ENCODE measurements at places on chromosomes 5 and 9.

DNA sequence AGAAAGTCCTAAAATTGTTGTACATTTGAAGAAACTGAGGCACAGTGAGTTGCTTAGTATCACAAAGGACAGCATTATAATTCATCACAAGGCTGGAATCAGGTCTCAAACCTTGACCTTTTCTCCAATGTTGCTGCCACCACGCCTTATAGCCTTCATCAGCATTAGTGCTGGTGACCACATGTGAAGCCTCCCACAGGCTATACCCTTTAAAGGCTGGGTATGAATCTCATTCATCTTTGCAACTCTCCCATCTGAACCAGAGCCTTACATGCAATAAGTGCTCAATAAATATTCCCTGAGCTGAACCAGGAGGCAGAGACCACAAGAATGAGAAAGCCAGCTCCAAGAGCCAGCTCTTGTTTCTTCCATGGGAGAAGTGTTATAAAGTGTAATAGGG, 104.7 kb downstream of the SPOCK1 start:
- no peak for DNase-seq

GRCh38 chr5:80703747-80704146, 49.0 kb upstream of the DHFR start:
- DNase-seq: no peak

GRCh38 chr5:9972059-9972458, 277.6 kb downstream of the ATPSCKMT start:
- no peak for DNase-seq

- no peak for DNase-seq
Observed at GRCh38 chr5:172145870-172146747, 41.9 kb downstream of the STK10 start.

DNA sequence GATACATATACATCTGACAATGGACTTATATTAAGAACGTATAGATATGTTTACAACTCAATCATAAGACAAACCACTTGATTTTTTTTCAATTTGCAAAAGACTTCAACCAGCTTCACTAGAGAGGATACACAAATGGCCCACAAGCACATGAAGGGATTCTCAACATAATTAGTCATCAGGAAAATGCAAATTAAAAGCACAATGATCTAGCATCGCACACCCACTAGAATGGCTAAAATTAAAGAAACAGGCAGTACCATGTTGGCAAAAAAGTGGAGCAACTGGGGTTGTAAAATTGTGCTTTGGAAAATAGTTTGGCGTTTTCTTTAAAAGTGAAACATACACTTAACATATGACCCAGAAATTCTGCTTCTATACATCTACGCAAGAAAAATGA, 80.0 kb upstream of the TRIO start:
- DNase-seq: no peak

- no peak for DNase-seq
Observed at GRCh38 chr9:137719194-137719593, 100.4 kb downstream of the EHMT1 start.

DNA sequence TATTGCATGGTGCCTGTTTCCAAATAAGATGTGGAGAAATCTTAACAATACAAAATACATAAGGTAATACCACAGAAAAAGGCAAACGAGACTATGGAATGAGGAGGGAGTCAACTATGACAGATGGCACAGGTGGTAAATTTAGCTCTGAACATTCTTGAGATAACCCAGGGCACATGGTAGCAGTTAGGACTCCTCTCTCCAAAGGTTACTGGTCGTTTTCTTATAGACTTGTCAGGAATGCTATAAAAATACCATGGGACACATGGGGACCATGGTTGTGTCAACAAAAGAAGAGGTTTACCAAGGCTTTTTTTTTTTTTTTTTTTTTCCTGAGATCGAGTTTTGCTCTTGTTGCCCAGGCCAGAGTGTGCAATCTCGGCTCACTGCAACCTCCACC, 209.4 kb upstream of the RFX3 start:
- no peak for DNase-seq

GRCh38 chr9:134590240-134591081, 51.1 kb upstream of the COL5A1 start:
- DNase-seq: no peak

DNA sequence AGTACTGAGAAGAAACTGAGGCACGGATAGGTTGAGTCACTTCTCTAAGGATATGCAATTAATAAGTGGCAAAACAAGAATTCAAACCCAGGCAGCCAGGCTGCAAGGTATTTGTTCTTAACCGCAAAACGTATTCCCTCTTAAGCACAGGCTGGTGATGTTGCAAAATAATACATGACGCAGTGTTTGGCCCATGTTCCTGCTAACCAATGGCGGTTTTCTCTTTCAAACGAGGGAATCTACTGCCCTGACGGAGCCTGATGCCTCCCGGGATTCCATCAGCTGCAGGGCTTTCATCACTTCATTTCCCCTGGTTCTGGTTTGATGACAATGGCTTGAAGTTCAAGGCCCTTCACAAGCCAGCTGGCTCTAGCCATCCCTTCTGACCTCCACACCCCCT, 154.8 kb downstream of the SLIT3 start:
- DNase-seq: no peak

DNA sequence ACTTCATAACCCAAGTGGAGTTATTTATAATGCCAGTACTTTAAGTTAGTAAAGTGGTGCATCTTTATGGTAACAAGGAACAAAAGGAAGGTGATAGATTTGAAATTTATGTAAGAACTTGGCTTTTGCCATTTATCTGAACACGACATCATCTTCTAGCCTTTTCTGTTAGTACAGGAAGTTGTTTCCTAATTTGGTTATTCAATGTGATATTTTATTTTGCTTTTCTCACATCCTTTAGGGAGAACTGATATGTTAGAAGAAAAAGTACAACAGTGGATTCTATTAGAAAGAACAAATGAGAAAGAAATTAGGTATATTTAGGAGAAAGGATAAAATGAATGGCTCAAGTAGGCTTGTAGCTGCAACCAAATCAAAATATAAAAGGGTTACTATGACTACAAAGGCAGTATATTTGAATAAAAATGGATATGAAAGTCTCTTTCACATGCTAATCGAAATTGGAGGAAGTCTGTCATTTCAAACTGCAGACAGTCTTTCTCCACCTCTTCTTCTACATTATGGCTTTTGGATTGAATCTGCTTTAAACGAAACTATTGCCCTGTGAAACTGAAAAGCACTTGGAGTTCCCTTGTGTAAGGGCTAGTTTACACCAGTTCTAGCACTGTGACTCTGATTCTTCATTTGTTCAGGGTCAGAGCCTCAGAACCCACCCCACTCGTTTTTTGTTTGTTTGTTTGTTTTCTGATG, 18.5 kb upstream of the SLC24A2 start:
- DNase-seq: no peak

DNA sequence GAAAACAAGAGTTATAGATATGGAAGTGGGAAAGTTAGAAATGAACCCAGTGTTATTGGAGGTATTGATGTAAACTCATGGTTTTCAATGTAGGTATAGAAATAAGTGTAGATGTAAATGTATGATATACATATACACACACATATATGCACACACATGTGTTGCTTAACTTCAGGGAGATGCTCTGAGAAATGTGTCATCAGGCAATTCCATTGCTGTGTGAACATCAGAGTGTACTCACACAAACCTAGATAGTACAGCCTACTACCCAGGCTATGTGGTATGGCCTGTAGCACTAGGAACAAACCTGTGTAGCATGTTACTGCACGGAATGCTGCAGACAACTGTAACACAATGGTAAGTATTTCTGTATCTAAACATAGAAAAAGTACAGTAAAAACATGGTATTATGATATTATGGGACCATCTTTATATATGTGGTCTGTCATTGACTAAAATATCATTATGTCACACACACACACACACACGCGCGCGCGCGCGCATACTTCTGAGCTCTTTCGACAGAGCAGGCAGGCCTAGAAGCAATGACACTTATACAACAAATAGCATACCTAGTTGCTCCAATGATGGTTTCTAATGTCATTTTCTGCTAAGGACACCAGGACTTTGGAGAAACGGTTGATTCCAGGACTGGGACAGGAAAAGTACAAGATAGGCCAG, 86.6 kb downstream of the MACROH2A1 start:
- no peak for DNase-seq

GRCh38 chr5:61076626-61077025, 85.6 kb downstream of the SMIM15 start:
- no peak for DNase-seq

- peak; percentile 5 for DNase-seq
Observed at GRCh38 chr5:139690064-139690802, 42.1 kb downstream of the CXXC5 start.

DNA sequence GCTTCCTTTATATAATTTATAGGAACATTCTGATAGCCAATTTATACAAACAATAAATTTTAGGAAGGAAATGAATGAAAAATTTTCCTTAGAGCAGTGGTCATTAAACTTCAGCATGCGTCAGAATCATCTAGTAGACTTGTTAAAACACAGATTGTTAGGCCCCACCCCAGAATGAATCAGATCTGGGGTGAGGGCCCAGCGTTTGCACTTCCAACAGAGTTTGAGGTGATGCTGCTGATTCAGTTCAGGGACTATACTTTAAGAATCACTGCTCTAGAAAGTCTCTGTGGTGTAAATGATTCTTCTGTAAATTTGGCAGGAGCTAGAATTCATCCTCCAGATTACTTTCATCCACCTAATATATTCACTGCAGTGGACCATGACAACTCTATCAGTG, 80.4 kb downstream of the SLC12A2 start:
- DNase-seq: no peak

- peak; percentile 51 for DNase-seq
Observed at GRCh38 chr9:110427497-110428104, 89.9 kb upstream of the TXNDC8 start.

DNA sequence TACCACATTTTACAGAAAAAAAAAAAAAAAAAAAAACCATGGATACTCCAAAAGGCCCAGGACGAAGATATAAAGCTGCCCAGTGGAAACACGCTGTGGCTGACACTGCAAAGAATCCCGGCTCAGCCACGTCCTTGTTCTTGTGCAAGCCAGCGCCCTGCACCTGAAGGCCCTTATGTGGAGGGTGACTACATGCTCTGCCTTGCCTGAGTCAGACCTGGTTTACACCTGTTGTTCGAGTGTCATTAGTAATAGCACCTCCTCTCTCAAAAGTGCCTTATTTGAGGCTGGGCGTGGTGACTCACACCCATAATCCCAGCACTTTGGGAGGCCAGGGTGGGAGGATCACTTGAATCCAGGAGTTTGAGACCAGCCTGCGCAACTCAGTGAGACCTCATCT, 54.3 kb upstream of the ZSWIM6 start:
- DNase-seq: no peak

DNA sequence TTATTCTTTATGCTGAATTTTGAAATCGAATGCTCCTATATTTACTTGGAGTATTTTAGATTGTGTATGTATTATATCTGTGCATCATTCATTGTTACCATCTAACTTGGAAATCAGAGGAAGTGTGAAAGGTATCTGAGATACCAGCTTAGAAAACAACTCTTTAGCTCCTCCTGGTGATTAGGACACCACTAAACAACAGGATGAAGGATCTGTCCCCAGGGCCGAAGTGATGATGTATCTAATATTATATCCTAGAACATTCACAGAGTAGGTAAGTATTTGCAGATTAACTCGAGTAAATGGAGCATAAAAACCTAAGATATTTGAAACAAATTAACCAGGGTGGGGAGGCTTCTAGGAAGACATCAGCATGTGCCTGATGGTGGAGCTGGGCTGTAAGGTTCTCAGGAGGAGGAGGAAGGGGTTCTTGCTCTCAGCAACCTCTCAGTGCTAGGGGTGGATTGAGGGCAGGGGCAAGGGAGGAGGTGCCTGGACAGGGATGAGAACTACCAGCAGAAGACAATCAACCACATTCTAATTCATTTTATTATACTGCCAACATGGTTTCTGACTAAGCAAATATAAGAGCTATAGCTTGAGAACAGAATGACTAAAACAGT, 2.6 kb upstream of the NFIL3 start:
- DNase-seq: peak; percentile 33

- DNase-seq: no peak
Observed at GRCh38 chr5:124056326-124056990, 544.5 kb downstream of the CSNK1G3 start.

DNA sequence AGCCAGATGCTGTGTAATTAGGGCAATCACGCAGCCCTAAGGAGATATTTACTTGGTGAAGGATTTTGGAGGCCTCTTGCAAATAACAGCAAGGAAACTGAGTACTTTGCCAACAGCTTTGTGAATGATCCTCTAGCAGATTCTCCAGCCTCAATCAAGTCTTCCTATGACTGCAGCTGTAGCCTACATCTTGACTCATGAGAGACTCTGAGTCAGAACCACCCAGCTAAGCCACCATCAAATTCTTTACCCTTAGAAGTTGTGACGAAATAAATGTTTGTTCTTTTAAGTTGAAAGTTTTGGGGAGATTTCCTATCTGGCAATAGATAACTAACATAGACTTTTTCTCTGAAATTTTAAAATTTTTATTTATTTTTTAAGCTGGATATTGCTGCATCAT, 237.6 kb upstream of the CCNH start:
- no peak for DNase-seq

DNA sequence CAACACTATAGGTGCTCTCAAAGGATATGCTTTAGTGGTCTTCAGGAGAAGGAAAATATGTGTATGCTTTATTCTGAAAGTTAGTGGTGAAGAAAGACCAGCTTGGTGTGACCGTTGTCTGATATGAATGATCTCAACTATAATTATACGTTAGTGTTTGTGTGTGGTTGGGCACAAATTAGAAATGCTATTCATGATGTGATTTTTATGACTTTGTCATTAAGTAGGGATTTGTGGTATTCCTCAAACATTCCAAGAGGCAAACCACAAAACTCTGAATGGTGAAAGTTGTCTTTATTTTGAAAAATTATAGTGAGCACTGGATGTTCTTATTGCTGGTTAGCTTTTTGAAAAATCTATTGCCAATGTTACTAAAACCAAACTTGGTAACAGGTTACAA, 6.2 kb upstream of the F2R start:
- no peak for DNase-seq

GRCh38 chr5:150847334-150847695, 994 bp downstream of the IRGM start:
- no peak for DNase-seq

- no peak for DNase-seq
Observed at GRCh38 chr5:32510860-32511259, 66.3 kb upstream of the ZFR start.

DNA sequence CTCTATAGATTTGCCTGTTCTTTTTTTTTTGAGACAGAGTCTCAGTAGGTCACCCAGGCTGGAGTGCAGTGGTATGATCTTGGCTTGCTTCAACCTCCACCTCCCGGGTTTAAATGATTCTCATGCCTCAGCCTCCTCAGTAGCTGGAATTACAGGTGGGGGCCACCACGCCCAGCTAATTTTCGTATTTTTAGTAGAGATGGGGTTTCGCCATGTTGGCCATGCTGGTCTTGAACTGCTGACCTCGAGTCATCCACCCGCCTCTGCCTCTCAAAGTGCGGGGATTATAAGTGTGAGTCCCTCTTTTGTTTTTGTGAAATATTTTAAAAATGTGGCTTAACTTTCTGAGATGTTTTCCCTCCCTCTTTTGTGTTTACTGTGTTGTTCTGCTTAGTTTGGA, 29.2 kb downstream of the HSPA4 start:
- no peak for DNase-seq
